ENCODE measurements at places on chromosomes 6 and 20.
A peak's percentile ranks its signal among the peaks of the same experiment; 100 is the strongest.

- DNase-seq = no peak
Observed at GRCh38 chr20:63037669-63038268, 31.0 kb upstream of the BHLHE23 start.

DNA sequence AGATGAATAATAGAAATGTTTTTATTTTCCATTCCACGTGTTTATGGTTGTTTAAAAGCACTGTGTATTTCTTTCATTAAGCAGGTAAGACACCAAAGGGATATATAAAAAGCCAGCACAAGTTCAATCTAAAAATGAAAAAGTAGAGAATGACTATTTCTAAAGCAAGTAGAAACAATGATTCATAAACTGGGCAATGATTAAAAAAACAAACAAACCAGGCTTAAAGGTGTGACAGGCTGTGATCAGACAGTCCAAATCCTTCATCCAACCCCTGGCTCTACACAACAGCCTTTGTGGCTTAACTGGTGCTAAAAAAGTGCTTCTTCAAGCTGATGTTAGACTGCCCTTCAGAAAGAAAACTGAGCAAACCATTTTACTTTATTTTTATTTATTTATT, 45.7 kb upstream of the TSHZ2 start:
- no peak for DNase-seq

GRCh38 chr6:20006037-20006436, 168.9 kb downstream of the ID4 start:
- no peak for DNase-seq

- no peak for DNase-seq
Observed at GRCh38 chr20:34571753-34572152, 13.2 kb downstream of the MAP1LC3A start.

DNA sequence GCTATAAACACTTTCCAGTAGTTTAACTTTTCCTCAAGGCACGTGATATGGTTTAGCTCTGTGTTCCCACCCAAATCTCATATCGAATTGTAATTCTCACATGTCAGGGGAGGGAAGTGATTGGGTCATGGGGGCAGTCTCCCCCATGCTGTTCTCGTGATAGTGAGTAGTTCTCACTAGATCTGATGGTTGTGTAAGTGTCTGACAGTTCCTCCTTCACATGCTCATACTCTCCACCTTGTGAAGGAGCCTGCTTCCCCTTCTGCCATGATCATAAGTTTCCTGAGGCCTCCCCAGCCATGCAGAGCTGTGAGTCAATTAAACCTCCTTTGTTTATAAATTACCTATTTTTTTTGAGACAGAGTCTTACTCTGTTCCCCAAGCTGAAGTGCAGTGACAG, 127.9 kb downstream of the DTNBP1 start:
- DNase-seq = no peak

DNA sequence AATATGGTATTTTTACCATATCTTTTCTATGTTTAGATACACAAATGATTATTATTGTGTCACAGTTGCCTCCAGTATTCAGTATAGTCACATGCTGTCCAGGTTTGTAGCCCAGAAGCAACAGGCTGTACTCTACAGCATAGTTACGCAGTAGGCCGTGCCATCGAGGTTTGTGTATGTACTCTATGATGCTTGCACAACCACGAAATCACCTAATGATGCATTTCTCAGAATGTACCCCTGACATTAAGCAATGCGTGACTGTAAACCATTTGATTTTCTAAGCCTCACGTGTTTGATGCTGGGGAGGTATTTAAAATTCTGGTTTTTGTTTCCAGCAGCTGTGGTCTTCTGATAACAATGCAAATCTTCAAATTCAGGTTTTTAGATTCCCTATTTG, 207.6 kb downstream of the UST start:
- no peak for DNase-seq

GRCh38 chr20:56451056-56451765, 17.2 kb upstream of the RTF2 start:
- no peak for DNase-seq

GRCh38 chr6:37516920-37517405, 17.3 kb upstream of the CCDC167 start:
- no peak for DNase-seq

GRCh38 chr6:29553268-29554057, 6.1 kb downstream of the UBD start:
- no peak for DNase-seq

DNA sequence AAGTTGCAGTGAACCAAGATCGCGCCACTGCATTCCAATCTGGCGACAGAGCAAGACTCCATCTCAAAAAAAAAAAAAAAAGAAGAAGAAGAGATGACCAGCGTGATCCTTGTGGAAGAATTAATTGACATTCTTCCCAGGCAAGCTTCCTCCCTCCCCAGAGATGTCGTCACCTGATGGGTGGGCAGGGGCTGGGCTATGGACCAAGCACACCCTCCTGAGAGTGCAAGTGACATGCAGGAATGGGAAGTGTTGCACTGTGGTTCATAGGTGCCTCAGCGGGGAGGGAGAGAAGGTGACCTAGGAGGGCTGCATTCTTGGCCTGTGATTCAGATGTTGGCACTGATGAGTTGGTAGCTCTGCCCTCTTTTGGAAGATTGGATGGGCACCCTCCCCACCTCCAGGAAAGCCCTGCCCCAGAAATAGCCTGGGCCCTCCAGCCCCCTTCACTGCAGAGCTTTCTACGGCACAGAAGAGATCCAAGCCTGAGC, 37.8 kb downstream of the TAF8 start:
- DNase-seq = no peak

- DNase-seq = no peak
Observed at GRCh38 chr6:108904741-108905140, 56.5 kb downstream of the ARMC2 start.

- DNase-seq = no peak
Observed at GRCh38 chr6:163348789-163349680, 65.5 kb upstream of the QKI start.

GRCh38 chr20:63855363-63856097, 5.8 kb upstream of the ABHD16B start:
- no peak for DNase-seq

- DNase-seq = no peak
Observed at GRCh38 chr6:106300944-106301343, 24.6 kb downstream of the ATG5 start.

DNA sequence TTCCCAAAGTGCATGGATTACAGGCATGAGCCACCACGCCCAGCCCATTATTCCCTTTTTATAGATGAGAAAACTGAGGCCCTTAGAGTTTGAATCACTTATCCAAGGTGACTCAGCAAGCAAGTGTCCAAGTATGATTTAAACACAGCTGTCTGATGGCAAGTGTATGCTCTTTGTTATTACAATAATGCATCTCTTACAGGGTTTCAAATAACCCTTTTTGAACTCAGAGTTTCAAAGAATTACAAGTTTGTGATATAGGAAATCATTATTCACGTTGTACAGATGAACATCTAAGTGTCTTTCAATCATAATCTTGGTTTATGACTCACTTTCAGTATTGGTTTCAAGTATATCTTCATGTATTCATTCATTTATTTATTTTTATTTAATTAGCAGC, 63.0 kb downstream of the CD83 start:
- no peak for DNase-seq

DNA sequence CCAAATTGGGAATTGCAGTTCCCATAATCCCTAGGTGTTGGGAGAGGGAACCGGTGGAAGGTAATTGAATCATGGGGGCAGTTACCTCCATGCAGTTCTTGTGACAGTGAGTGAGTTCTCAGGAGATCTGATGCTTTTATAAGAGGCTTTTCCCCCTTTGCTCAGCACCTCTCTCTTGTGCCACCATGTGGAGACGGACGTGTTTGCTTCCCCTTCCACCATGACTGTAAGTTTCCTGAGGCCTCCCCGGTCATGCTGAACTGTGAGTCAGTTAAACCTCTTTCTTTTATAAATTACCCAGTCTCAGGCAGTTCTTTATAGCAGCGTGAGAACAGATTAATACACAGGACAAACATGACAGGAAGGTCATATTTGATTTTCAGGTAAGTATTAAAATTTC, 25.3 kb upstream of the HECA start:
- DNase-seq = no peak

DNA sequence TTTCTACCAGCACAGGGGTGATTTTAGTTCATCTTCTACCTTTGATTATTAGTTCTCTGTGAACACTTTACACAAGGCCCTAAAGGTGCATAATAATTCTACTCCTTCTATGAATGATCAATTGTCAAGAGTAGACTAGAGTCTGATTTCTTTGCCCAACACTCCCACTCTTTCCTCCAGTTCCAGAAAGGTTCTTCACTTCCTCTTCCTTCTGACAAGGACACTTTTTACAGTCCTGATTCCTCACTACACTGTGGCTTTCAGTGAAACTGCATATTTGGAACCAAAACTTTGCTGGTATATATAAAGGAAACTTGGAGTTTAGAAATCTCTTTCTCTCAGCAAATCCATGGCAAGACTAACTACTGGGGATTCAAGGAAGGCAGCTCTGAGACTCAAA, 10.6 kb upstream of the RSPO3 start:
- no peak for DNase-seq

GRCh38 chr20:41249411-41250281, 67.9 kb downstream of the ZHX3 start:
- DNase-seq = no peak

- no peak for DNase-seq
Observed at GRCh38 chr20:5080384-5080877, 39.3 kb downstream of the PCNA start.

- DNase-seq = no peak
Observed at GRCh38 chr6:120871416-120872261, 462.6 kb downstream of the TBC1D32 start.

DNA sequence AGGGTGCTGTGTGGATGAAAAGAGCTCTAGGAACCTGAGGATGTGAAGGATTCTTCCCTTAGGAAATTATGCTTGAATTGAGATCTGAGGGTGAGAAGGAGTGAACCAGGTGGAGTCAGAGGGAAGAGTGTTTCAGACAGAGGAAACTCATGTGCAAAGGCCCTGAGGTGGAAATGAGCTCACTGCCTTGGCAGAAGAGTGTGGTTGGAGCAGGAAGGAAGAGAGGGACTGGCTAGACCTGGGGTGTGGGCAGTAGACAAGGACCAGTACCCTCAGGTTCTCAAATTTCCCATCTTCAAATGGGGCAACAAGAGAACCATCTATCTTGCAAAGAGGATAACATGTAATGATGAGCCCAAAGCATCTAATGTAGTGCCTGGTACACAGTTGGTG, 24.0 kb upstream of the GTSF1L start:
- no peak for DNase-seq

GRCh38 chr6:106912091-106912490, 62.4 kb downstream of the CD24 start:
- DNase-seq = no peak

- DNase-seq = no peak
Observed at GRCh38 chr6:71114544-71114943, 157.7 kb upstream of the B3GAT2 start.

DNA sequence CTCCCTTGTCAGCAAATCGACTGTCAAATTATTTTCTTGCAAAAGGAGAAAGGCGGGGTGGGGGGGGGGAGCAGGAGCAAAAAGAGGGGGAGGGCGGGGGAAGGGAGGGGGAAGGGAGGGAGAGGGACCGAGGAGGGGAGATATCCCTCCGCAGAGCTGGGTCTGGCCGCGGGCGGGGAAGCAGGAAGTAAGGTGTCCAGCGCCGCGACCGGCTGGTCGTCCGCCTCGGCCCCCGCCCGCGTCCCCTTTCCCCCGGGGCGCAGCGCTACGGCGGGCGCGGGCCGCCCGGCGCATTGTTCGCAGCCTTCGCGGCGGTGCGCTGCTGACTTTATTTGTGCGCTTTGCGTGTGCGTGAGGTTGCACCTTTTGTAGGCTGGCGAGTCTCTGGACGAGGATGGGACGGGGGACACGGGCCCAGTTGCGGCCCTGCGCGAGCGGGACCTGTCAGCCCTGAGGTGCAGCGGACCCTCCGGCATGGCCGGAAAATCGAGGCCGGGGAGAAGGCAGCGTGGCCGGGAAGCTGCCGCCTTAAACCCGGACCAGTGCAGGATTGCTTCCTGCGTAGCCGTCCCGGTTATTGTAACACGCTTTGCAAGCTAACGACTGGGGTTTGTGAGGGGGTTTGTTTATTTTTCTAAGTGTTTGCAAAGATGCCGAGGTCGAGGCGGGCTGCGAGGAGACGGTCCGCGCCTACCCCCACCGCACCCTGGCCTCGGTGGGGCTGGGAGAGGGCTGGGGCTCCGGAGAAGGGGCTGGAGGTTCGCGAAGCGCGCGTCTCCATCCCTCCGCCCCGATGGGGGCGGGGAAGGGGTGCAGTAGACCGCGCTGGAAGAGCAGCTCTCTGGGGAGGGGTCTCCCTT, 675 bp upstream of the TRERF1 start:
- peak; percentile 23 for DNase-seq

GRCh38 chr20:17645546-17646208, 36.4 kb downstream of the RRBP1 start:
- DNase-seq = no peak
